ENCODE measurements at places on chromosomes 12 and 14. TPM values are rescaled to one million over a fixed set of nuclear protein-coding genes. Genes with fewer than 3 reads are reported as not detected.

CHD8 gene
- total RNA-seq = 35.9 TPM

VSIG10 gene
- total RNA-seq = 11.6 TPM

HSP90AA1 gene
- 371 TPM for total RNA-seq

DDN gene
- total RNA-seq = not detected
